ENCODE measurements at places on chromosomes 3 and 15. TPM values are rescaled to one million over a fixed set of nuclear protein-coding genes. Genes with fewer than 3 reads are reported as not detected.

GRCh38 chr15:96544162-96544756 is 213.8 kb downstream of the NR2F2 start:
- DNase-seq: peak; percentile 17

DNA sequence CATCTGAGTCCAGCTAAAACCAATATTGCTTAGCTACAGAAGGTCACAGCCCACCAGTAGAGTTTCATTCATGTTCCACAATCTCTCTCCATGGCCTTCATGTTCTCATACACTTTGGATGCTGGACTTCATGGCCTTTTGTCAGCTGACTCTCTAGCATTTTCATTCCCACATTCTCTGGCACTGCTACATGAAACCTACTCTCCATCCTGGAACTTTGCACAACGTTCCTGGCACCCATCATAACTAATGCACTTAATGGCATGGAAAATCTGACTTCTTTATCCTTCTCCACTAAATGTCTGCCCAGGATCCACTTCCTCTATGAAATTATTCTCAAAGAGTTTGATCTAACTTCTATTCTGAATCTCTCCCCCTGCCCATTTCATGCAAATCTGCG is 56.9 kb downstream of the SLC9A9 start:
- DNase-seq: no peak

- no peak for DNase-seq
Observed at GRCh38 chr3:189630767-189631372, 319 bp upstream of the TP63 start.

DNA sequence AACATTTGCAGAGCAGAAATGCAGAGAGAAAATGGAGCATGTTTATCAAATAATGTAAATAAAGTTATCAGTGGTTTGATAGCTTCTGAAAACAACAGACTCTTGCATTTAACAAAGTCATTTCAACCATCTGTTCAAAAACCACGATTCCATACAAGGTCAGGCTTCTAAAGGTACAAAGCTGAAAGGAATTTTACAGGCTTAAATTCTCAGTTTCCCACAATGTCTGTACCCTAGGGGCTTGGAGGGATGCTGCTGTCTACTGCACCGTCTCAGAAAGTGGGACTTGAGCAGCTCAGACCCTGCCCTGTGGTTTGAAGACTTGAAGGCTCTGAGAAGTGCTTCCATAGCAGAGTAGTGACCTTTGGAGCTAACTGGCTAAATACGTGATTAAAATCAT is 30.4 kb upstream of the TM4SF1 start:
- no peak for DNase-seq

GRCh38 chr3:8282541-8283165 is 219.0 kb upstream of the LMCD1 start:
- no peak for DNase-seq

DNA sequence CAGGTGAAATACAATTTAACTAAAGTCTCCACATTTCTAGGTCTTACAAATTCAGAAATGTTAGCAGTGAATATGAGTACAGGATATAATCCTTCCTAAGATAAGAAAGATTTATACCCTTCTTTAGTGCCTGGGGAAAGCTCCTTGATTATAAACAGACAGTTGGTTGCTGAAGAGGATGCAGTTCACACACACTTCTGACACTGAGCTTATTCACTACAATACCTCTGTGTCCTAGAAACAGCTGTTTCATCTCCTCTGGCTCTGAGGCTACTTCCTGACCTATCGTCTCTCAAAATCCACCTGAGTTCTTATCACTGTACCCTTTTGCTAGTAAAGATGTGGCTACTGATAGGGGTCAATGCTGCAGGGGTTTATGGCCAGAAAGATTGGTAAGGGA is 57.1 kb downstream of the TP63 start:
- DNase-seq: no peak

The TUSC7 gene
- total RNA-seq: not detected

The CTXN2 gene
- total RNA-seq: not detected

The ZMYND10 gene
- 1.2 TPM for total RNA-seq

Measured in urinary bladder (tissue), 4 donors.